ENCODE measurements at places on chromosomes 2 and 18.

- no peak for DNase-seq
Observed at GRCh38 chr2:142757111-142757510, 120.4 kb upstream of the KYNU start.

DNA sequence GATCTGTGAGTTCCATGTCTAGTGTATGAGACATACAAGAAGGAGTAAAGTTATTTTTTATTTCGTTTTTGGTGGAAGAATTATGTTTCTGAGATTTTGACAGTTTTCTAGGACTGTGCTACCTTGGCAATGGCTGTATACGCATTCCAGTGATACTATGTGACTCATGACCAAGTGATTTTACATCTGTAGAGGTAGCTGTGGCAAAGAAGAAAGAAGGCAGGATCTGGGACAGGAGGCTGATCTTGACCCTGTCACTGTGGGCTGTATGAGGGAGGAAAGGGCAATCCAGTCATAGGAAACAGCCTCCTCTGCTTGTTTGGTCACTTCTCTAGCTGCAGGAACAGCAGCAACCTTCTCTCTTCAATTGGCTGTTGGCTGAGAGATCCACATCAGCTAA, 44.0 kb upstream of the PDCL3 start:
- no peak for DNase-seq

DNA sequence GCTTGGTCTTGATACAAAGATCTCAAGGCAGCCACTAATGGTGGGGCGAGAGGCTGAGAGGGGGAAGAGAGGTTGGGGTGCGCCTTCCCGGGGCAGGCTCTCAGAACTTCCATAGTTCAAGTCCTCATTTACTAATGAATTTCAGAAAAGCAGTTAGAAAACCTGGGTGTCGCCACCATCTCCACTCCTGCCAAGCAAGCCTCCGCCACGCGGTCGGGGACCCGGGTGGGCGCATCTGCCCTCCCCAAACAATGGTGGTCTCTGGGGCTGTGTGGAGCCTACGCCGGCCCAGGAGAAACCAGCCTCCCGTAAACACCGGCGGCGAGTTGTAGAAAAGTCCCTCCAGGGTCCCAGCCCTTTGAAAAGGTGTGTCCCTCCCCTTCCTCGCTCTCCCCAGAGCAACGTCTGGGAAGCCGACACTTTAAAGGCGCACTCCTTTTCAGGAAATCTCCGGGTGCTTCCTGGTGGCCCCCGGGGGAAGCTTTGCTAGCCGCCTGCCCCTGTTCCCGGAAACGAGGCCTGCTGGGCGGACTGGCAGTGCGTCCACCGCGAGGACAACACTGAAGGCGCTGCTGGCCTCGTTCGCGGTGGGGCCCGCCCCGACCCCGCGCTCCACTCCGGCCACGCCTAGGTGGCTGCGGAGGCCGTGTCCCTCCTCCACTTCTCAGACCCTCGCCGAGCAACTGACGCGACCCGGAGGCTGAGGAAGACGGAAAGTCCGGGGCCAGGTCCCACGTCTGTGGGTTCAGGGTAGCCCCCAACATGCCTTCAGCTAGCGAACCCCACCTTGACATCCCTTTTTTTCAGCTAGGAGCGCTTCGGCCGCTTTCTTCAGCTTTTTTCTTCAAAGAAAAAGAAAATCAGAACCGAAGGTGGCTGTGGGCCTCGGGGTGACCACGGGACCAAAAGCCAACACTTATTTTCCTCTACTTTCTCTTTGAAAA, 16.8 kb downstream of the EVX2 start:
- no peak for DNase-seq

- DNase-seq: no peak
Observed at GRCh38 chr2:192051533-192051932, 143.2 kb downstream of the TMEFF2 start.

- peak; percentile 86 for DNase-seq
Observed at GRCh38 chr18:76476665-76477561, 18.1 kb downstream of the ZNF516 start.

GRCh38 chr18:58335223-58335622, 291.2 kb downstream of the NEDD4L start:
- no peak for DNase-seq

DNA sequence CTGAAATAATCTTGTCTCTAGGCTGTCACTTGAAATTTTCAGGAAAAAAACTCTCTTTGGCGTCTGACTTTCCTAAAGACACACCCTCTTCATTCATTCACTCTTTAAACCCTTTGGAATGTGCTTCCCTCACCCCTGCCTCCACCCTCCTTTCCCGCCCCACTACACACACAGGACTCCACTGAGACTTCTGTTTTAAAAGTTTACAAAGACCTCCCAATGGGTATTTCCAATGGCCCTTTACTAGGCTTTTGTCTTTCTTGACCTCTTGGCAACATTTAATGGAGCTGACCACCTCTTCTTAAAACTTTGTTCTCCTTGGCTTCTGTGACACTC, 96.1 kb downstream of the RBMS1 start:
- DNase-seq: peak; percentile 64

GRCh38 chr2:134623796-134624195, 95.0 kb downstream of the TMEM163 start:
- no peak for DNase-seq

GRCh38 chr2:207135801-207136457, 29.8 kb downstream of the KLF7 start:
- no peak for DNase-seq

DNA sequence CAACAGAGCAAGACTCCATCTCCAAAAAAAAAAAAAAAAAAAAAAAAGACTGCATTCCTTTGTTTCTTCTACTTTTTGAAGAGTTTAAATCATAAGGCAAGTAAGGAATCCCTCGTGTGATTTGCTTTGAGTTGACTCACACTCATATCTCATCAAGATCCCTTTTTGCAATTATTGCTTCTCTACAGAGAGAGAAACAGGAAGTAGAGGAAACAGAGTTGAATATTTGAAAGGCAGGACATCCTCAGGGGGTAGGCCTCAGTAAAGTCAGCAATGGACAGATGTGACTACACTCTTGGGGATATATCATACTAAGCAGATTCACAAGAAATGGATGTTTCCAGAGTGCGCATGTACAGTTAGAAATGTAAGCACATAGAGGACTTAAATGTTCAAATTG, 11.2 kb upstream of the EFR3B start:
- no peak for DNase-seq

GRCh38 chr2:241473399-241473798, 35.0 kb downstream of the STK25 start:
- no peak for DNase-seq

DNA sequence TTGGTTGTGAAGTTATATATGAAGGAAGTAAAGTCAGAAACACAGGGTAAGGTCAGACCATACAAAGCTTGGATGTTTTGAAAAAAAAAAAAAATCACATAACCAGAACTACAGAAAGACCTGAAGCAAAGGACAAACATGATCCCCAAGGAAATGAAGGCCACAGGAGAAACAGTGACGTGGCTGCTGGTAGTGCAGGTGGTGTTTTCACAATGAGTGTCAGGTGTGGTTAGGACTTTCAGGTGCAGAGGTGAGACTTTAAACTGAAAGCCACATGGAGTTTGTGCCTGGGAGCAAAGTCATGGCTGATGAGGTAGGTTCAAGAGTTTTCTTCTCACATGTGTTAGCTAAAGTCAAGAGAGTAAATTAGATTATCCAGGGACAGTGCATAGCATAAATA, 270.7 kb downstream of the PIEZO2 start:
- DNase-seq: no peak

DNA sequence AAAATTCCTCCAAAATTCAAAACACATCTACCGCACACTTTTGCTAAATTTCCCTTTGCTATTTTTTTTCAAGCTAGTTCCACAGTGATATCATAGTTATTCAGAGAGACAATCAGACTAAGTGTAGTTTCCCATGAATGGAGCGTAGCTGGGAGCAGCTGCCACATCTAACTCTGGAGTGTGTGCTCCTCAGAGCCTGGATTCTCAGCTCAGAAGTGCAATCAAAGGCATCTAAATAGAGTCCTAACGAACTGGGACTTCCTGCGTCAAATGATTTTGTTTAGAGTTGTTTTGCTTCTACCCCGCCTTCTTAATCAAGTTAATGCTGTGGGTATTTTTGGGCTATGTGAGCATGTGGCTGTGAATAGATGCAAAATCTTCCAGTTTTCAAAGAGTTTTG, 160.3 kb downstream of the TMEM18 start:
- DNase-seq: no peak

- DNase-seq: no peak
Observed at GRCh38 chr2:96756788-96757476, 3.8 kb upstream of the CNNM4 start.

DNA sequence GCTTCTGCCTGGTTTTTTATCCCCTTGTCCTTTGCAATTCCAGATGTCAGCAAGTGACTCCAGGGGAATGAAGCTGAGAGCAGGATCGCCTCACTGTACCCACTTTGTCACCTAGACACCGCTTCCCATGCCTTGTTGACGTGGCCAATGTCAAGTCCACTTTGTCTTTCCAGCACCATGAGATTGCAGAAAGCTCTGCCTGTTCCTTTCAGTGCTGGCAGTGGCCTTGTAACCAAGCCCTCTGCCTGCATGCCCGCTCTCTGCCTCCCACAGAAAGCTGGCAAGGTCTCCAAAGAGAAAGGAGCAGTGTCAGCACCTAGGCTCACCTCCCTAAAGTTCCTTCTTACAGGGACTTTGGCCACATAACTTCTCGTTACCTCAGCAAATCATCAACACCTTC, 282.2 kb upstream of the ST6GAL2 start:
- no peak for DNase-seq

- no peak for DNase-seq
Observed at GRCh38 chr18:69999656-70000055, 52.0 kb upstream of the CD226 start.

- no peak for DNase-seq
Observed at GRCh38 chr2:158518084-158518483, 61.3 kb downstream of the PKP4 start.

- no peak for DNase-seq
Observed at GRCh38 chr2:30733876-30734520, 73.2 kb downstream of the CAPN13 start.

DNA sequence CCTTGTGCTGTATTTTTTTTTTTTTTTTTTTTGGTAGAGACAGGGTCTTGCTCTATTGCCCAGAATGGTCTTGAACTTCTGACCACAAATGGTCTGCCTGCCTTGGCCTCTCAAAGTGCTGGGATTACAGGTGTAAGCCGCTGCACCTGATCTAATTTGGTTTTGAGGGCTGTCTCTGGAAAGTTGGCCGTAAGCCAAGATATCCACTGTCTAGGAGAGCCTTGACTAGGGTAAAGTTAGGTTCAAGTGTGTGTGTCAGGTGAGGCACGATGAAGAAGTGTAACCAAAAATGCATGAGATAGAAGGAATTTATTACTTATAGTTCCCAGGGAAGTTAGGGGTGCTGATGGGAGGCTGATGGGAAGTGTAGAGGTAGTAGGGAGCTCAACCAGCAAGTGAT, 46.7 kb downstream of the INO80C start:
- DNase-seq: no peak

DNA sequence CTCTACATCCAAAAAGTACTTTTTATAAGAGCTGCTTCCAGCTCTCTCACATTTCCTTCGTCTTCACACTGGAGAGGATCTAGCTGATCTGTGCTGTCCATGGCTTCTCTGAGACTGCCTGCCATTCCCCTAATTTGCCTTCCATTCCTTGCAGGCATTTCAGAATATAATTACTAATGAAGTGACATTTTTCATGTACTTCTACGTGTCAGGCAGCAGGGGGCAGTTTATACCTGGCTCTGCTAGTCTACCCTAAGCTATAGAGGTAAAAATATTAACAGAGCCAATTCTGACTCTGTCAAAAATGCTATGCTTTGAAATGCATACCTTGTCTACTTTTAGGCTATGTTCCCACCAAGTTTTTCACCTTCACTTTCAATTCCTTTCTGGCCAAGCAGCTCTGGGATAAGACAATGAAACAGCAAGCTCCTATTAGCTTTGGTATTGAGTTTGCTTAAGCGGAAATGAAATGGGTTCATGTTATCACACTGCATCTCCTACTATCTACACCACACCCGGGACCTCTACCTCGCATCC, 81.9 kb downstream of the MEP1B start:
- DNase-seq: peak; percentile 30

DNA sequence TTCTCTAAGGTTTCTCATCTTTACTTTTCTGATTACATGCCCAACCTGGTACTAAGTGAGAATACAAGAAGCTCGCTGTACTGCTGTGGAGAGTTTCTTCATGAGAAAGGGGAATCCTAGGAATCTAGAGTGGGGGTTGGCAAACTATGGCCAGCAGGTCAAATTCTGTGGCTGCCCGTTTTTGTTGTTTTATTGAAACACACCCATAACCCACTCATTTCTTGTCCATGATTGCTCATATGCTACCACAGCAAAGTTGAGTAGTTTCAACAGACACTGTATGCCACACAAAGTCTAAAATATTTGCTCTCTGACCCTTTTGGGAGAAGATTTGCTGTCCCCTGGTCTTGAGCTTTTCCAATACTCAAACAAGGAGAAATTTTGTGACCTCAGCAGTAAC, 58.8 kb downstream of the C2orf74 start:
- no peak for DNase-seq

- DNase-seq: no peak
Observed at GRCh38 chr18:61149786-61150185, 183.4 kb upstream of the CDH20 start.

GRCh38 chr2:1278861-1279260, 134.4 kb upstream of the TPO start:
- no peak for DNase-seq

GRCh38 chr2:222295368-222296062, 3.3 kb downstream of the PAX3 start:
- no peak for DNase-seq

DNA sequence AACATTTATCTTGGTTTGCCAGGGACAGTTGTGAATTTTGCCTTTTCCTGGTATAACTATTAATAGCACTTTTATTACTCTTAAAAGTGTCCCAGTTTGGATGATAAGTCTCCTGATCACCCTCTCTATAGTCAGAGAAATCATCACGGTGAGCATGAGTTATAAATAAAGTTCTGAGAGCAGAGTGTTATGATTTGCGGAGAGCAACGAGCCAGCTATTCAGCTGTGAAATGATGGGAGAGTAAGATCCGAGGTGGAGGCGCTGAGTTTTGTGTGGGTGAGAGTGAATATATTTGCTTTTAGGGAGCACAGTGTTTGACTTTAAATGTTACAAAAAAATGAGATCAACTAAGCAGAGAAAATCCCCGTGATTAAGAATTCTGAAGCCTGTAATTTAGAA, 179.6 kb downstream of the DSC3 start:
- DNase-seq: no peak

GRCh38 chr2:12270876-12271588, 445.7 kb upstream of the TRIB2 start:
- no peak for DNase-seq

GRCh38 chr2:167756446-167756845, 490.9 kb downstream of the STK39 start:
- peak; percentile 3 for DNase-seq

GRCh38 chr2:240568678-240569522, 616 bp downstream of the RNPEPL1 start:
- peak; percentile 60 for DNase-seq

DNA sequence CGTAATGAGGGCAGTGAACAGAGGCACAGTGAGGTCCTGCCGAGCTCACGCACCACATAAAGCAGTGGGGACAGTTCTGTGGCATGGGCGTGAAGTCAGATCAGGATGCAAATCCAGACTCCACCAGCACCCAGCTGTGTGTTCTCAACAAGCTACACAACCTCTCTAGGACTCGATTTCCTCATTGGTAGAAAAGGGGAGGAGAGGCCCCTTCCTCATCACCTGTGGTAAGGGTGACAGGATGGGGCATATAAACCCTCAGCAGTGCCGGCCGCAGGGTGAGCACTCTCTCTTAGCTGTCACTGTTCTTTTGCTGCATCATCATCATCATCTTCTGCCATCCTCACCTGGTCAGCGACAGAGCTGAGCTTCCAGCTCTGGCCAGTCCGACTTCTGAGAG, 54.8 kb downstream of the C2orf76 start:
- DNase-seq: no peak
